ENCODE measurements at places on chromosomes 5 and 9.
A peak's percentile ranks its signal among the peaks of the same experiment; 100 is the strongest.

DNA sequence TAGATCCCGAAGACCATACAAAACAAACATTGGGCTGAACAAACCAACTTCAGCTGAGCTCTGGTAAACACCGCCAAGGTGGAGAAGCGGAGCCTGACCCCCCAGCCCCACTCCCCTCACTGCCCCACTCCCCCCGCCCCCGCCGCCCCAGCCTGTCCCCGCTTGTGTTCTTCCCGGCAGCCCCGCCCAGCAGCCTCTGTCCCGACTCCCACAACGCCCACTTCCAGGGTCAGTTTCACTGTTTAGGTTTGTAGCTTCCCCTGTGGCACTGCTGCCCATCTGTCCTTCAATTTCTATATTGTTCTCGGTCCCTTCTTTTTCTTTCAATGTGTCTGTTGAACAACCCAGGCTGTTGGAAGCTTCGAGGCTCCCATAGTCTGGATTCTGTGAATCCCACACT lies 112.0 kb upstream of the CACNA1B start:
- no peak for DNase-seq

- peak; percentile 92 for DNase-seq
Observed at GRCh38 chr9:82354279-82354659, 365.7 kb downstream of the SPATA31D1 start.

DNA sequence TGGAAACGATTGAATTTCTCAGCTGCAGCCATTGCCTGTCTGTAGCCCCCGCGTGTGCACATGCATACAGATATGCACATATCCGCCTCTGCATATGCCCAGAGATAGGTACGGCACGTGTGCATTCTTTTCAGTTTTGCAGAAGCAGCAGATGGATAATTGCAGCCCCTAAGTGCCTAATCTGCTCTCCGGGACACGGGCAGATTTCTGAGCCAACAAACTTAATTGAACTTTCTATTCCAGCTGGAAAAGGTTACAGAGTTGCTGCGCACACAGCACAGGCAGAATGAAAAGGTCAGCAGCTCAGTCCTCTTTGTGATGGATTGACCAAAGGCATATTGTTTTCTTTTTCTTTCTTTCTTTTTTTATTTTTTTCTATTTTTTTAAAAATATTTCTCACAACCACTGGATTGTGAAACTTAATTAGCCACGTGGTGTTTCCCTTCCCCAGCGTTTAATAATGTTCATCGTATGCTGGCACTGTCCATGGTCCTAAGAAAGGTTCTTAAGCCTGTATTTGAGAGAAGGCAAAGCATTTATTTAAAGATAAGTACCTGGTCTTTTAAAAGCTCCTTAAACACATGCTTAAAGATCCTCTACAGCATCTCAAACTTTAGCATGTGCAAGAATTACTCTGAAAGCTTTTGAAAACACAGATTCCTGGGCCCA lies 270.2 kb upstream of the BRINP1 start:
- DNase-seq, result peak; percentile 17

DNA sequence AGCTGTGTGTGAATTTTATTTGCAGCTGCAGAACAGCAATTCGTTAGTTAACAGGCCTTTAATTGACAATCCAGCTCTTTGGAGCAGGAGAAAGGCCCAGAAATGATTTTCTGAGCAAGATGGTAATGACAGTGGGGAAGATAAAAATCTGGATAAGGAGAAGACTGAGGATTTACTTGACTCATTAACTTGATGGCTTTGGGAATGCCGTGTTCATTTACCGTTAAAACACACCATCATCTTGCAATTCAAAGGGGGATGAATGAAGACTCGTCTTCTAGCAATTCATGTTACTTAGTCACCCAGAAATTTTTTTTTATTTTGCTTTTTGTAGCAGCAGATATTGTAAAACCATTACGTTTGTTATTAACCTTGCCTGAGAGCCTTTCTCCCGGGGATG lies 52.0 kb downstream of the PTTG1 start:
- DNase-seq, result peak; percentile 78

DNA sequence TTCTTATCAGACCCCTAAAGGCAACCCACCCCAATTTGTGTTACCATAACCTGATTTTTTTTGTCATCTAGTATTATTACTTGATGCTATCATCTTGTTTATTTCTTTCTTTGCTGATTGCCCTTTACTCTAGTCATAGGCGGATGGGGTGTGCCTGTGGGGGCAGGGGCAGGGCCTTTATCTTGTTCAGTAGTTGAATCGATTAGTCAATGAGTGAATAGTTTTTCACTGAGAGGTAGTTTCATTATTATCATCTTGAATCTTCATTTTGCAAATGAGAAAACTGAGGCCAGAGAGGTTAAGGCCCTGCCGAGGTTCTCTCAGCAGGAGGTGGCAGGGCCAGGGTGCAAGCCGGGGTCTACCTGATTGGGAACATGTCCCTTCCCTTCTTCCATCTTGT lies 9.4 kb upstream of the GM2A start:
- DNase-seq, result no peak

DNA sequence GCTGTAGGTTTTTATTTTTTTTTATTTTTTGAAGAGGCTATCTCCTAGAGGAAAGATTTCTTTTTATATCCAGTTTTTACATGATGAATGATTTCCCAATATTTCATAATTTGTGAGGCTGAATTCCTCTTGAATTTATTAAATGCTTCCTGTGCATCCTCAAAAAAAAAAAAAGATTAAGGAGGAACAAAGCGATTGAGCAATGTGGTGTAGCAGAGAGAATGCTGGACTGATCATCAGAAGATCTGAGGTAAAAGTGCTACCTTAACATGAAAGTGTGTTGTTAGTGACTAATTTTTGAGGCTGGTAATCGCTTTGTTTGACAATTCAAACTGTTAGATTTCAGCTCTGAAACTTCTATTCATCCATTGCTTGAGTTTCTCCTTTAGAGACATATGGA lies 125.1 kb downstream of the ESM1 start:
- DNase-seq, result no peak

- DNase-seq, result no peak
Observed at GRCh38 chr9:107316795-107317661, 33.9 kb downstream of the RAD23B start.

- DNase-seq, result no peak
Observed at GRCh38 chr5:135915466-135916001, 19.9 kb upstream of the IL9 start.

GRCh38 chr9:88221105-88221504 lies 82.8 kb upstream of the SPATA31C2 start:
- no peak for DNase-seq

- no peak for DNase-seq
Observed at GRCh38 chr9:1300941-1301340, 250.8 kb downstream of the DMRT2 start.

DNA sequence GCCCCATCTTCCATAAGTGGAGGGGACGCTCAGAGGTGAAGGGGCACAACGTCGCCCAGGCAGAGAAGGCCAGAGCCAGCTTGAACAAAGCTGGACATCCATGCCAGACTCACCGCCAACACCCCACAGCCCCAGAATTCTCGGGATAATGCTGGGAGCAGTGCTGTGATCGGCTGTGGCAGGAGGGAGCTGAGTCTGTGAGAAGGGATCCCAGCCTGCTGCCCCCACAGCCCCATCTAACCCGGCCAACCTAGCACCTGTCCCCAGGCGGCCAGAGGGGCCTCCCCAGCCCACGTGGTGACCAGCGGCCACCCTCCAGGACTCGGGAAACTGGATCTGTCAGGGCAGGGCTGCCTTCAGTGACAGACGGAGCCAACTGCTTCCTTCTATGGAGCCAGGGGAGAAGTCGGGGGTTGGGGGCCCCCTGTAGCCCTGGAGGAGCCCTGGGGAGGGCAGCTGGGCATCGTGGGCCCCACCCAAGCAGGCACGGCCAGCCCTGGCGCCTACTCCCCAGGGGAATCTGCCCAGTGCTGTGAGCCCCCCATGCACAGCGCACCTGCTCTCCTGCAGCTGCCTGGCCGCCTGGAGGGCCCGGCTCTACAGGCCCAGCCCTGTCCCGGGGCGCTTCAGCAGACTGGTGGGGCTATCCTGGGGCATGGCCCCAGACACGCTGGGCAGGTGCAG lies 6.0 kb downstream of the BRD3 start:
- DNase-seq, result no peak

GRCh38 chr9:35335164-35335563 lies 154.7 kb upstream of the RUSC2 start:
- DNase-seq, result peak; percentile 9

DNA sequence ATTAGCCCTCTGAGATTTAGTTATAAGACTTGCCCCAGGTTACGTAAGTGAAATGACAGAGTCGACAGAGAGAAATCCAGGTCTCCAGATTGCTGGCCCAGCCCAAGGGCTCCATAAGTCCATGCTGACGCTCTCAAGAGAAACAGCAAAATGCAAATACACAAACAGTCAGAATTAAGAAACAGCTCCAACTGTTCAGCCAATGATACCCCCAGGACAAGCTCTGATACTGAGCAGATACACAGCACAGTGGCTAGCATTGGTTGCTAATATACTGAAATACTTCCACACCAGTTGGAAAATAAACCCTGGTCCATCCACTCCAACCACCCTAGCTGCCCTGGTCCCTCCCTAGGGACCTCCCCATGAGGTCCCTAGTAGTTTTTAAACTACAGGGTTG lies 94.2 kb downstream of the CDK5RAP2 start:
- no peak for DNase-seq

DNA sequence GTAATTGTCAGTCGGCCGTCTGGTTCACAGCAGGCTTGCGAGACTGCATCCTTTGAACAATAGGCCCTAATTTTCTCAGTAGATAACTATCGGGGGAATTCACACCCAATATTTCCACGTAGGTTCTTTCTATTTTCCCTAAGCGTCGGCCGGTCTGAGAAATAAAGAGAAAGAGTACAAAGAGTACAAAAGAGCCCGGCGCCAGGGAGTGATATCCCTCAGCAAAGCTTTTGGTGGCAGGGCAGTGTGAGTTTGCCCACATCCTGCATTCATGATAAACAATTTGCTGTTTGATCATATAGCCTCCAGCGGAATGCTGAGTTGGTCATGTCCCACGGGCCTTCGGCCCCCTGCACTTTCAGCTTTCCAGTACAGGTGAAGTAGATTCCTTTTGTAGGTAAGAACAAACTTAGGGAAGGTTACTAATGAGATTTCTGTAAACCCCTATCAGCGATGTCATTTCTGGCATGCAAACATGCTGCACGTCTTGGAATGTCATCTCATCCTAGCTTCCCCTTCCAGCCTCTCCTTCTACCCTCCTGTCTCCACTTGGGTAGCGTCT lies 4.7 kb upstream of the PTGR1 start:
- DNase-seq, result no peak

GRCh38 chr9:4042991-4043390 lies 256.9 kb downstream of the GLIS3 start:
- no peak for DNase-seq

- peak; percentile 99 for DNase-seq
Observed at GRCh38 chr9:133133681-133134387, 12.8 kb upstream of the RALGDS start.

GRCh38 chr5:163276466-163276865 lies 160.9 kb upstream of the CCNG1 start:
- no peak for DNase-seq

DNA sequence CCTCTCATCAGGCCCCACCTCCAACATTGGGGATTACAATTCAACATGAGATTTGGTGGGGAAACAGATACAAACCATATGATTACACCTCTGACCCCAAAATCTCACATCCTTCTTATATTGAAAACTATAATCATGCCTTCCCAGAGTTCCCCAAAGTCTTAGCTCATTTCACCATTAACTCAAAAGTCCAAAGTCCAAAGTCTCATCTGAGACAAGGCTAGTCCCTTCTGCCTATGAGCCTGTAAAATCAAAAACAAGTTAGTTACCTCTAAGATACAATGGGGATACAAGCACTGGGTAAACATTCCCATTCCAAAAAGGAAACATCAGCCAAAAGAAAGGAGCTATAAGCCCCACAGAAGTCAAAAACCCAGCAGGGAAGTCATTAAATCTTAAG lies 26.8 kb upstream of the ARSB start:
- no peak for DNase-seq

GRCh38 chr9:122133263-122133983 lies 26.2 kb downstream of the NDUFA8 start:
- no peak for DNase-seq

- DNase-seq, result peak; percentile 64
Observed at GRCh38 chr5:80961376-80962281, 1.5 kb downstream of the RASGRF2 start.

DNA sequence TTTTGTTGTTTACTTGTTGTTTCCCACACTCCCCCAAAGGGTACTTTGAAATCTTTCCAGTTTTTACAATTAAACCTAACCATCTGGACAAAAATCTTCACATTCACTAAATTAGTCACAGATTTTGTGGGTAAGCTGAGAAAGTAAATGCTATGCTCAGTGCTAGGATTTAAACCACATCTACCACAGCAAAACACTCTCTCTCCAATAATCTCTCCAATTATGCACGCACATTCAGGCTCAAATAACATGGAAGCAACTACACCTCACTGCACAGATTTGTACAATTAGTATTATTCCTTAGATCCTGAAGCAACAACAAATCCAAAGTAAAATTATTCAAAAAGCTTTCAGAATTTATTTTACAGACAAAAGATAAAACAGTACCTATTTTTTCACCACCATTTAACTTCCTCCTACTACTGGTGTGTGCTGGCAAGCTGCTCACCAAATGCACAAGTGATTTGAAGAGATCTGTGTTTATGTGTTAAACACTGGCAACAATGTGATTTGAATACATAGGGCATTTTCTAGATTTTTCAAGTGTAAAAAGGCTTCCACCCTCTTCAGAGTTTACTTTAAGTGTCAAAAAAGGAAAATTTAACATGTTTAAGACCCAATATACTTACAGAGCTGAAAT lies 16.6 kb downstream of the ZNF608 start:
- no peak for DNase-seq

DNA sequence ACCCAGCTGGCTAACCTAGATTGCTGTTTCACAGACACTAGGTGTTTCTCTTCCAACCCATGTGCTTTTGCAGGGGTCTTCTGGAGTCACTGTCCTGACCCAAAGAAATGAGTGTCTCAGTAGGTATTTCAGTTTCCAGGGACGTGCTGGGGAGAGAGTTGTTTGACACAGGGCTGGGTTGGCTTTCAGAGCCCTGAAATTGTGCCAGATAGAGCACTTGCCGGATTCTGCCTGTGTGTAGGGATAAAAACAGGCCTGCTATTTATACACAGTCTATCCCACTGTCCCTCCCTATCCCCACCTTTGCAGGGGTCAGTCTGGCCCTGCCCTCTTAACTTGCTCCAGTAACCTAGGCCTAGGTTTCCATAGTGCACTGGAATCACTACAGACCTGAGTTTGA lies 957 bp upstream of the HBEGF start:
- no peak for DNase-seq

All from kidney tubule cell (primary cell).